ENCODE measurements at places on chromosomes 3 and 15. TPM values are rescaled to one million over a fixed set of nuclear protein-coding genes. Genes with fewer than 3 reads are reported as not detected.

GRCh38 chr3:134974624-134975023 lies 179.6 kb downstream of the EPHB1 start:
- no peak for DNase-seq

DNA sequence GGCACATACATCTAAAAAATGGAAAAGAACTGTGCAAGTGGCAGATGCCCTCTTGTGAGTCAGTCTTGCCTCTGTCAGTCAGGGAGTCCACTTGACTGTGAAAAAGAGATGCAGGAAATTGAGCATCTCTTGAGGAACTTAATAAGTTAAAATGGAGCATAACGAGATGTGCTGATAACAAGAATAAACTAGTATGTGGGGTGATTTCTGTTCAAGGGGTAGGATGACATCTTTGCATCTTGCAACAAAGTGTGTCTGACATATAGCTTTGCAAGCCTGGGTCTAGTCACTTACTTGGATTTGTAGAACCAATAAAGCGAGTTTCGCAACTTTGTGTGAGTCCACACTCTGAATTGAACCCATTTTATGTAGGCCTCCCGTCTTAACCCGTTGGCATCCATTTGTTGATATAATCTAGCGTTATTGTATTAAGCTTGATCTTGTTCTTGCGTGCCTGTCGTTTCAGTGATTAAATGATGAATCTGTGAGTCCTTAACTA lies 2.2 kb downstream of the USP3 start:
- DNase-seq, result no peak

- DNase-seq, result no peak
Measured at GRCh38 chr3:101847328-101847727, 2.0 kb upstream of the NFKBIZ start.

Gene GHSR
- not detected for total RNA-seq

- peak; percentile 50 for DNase-seq
Measured at GRCh38 chr3:122679882-122680474, 661 bp upstream of the PARP14 start.

Measured in Karpas-422 (cell line).